ENCODE measurements at places on chromosomes 6 and 20.

DNA sequence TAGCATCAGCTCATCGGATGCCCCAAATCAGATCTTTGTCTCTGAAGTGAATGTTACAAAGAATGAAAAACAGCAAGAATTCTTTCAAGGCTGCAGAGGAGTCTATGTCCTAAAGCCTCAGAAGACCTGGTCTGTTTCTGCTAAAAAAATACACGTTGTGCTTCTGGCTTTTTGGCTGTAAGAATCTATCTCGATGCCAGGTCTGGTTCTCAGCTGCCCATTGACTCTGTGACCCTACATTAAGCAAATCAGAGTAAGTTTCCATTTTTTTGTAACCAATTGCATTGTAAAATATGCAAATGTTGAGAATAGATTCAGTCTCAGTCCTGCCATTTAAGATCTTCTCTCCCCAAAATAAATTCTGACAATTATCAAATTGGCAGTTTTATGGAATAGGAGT is 705.4 kb downstream of the RFPL4B start:
- DNase-seq, result no peak

DNA sequence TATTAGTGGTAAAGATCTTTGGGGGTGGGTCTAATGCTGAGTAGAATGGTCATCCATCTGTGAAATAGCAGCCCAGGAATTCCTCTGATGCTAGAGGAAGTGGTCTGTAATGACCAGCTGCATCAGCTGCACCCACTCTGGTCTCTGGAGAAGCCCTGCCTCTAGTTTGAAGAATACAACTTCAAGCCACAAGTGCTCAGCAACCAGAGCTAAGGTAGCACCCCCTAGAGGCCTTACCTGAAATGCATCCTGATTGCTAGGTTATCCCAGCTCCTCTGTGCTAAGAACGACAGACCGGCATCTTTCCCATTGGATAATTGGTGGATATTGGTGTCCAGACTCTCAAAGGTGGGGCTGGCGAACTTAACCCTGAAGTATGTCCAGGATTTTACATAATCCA is 58.2 kb downstream of the DNAH8 start:
- DNase-seq, result no peak

GRCh38 chr6:85126485-85127167 is 323.3 kb upstream of the NT5E start:
- DNase-seq, result peak; percentile 41

GRCh38 chr6:149059557-149059956 is 258.0 kb upstream of the TAB2 start:
- DNase-seq, result no peak

- no peak for DNase-seq
These were observed 51.0 kb downstream of the SSR1 start for GRCh38 chr6:7261852-7262461.

DNA sequence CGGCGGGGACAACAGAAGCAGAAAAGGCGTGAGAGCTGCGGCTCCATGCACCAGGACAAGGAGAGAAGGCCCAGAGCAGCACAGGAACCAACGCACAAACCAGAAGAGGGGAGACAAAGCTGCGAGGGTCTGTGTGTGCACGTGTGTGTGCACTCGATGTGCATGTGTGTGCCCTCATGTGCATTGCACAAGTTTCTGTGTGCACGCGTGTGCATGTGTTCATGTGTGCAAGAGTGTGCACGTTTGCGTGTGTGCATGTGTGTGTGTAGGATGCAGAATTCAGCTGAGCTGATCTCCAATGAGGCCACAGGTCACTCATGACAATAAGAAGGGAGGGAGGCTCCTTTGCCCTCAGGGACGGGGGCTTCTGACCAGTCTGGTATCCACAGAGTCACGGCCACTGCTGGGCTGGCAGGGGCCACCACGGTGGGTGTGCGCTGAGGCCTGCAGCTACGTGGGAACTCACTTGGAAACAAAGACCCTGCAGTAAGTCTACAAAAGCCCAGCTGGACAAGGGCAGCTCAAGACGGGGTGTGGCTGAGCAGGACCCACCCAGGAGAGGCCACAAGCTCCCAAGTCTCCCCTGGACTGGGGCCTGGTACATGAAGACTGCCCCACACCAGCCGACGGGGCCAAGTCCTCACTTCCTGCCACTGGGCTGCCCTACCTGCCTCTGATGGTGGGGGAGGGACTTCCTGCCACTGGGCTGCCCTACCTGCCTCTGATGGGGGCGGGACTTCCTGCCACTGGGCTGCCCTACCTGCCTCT is 48.1 kb upstream of the CHRNA4 start:
- DNase-seq, result no peak

DNA sequence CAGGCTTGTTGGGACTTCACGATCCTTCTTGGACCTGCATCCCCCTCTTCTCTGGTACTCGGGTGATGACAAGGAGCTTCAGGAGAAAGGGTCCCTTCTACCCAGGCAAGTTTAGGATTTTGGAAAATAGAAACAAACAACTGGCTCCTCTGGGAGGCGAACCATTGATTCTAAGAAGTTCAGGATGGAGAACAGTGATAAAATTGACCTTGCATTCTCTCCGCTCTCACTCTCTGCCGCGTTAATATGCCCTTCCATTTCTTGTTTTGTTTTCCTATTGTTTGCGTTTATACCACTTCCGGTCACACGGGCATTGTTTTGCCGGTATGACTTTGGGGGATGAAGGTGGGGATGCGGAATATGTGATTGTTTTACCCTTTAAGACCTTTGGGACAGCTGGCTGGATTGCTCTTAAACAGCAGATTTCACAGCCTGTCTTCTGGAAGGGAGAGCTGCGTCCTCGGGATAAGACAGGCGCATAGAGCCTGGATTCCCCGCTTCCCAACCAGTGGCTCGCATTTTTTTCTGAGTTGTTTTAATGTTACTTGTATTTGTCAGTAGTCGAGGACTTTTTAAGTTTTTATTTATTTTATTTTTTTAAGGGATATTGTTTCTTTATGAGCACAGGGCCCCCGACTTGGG is 144.3 kb upstream of the ZNF184 start:
- no peak for DNase-seq

DNA sequence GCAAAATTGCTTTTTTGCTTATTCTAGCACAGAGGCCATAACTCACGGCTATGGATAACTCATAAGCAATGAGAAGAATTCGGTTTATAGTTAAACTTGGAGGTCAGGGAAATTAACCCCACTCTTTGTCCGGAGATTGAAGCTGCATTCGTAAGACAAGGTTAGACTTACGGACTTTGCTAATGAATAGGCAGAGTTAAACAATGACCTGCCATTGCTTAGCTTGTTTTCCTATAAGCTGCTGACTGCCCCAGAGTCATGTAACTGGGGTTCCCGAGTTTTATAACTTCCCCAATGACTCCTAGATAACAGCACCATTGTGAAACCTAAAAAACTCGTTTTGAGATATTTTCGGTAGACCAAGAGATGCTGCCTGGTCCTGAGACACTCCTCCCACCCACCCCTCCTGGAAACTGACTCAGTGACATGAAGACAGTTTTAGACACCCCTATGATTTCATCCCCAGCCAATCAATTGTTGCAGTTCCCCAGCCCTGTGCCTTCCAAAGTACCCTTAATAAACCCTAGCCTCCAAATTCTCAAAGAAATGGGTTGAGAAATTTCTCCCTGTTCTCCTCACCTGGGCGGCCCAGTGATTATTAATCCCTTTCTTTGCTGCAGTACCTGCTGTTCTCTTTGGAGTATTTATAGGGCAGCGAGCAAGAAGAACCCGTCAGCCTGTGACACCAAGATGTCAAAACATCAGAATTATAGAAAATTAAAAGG is 33.1 kb upstream of the MCUR1 start:
- DNase-seq, result no peak
